Right lung (tissue), 10 donors: ENCODE measurements at places on chromosomes 11 and 22.

DNA sequence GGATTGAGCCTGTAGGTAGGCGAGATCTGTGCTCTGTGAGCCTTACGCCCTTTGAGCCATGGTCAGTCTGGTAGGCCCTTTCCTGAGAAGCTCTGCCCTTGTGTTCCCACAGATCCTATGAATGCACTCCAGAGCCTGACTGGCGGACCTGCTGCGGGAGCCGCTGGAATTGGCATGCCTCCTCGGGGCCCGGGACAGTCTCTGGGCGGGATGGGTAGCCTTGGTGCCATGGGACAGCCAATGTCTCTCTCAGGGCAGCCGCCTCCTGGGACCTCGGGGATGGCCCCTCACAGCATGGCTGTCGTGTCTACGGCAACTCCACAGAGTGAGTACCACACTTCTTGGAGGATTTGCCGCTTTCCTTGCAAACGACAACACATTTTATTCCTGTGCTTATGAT is 47.4 kb downstream of the MED15 start:
- no peak for DNase-seq

DNA sequence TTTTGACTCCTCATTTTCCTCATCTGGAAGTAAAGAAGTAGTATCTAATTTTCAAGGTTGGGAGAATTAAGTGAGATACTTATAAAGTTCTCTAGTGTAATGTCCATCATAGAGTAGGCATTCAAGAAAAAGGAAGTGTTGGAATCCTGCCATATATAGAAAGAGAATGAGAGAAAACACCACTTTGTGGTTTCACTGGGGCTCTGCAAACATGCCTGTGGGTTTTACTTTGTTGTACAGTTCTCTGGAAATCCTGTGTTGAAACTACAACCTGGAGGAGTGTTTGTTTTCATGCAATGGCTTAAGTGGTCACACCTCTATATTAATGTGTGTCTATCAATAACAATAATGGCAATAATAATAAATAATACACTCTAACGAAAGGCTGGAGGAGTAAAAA is 741.7 kb downstream of the NELL1 start:
- DNase-seq, result no peak

- DNase-seq, result peak; percentile 29
Measured at GRCh38 chr11:90204832-90205646, 17.8 kb downstream of the CHORDC1 start.

GRCh38 chr11:109892321-109892794 is 200.8 kb upstream of the ZC3H12C start:
- no peak for DNase-seq

GRCh38 chr11:46560300-46560991 is 33.4 kb downstream of the AMBRA1 start:
- DNase-seq, result peak; percentile 39

GRCh38 chr22:48332438-48333322 is 1495.0 kb downstream of the BRD1 start:
- DNase-seq, result no peak

GRCh38 chr11:73170140-73170539 is 28.0 kb upstream of the FCHSD2 start:
- no peak for DNase-seq

DNA sequence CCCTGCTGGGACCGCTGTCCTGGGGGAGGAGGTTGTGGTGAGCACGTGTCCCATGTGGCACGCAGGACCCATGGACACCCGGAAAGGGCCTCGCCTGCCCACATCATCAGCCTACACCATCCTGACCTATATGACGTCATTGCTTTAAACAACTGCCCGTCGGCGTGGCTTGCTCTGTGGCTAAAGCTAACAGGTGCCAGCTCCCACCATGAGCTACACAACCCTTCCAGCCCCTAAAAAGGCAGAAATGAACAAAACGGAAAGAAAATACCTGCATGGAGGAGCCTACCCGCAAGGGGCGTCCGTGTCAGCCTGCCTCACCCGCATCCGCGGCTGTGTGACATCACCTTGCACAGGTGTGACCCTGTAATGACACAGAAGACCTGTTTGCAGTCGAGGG is 481.8 kb downstream of the BRD1 start:
- DNase-seq, result no peak

GRCh38 chr11:129704831-129705230 is 110.8 kb upstream of the TMEM45B start:
- DNase-seq, result no peak

- DNase-seq, result no peak
Measured at GRCh38 chr22:48055827-48056226, 1293.4 kb downstream of the TBC1D22A start.

DNA sequence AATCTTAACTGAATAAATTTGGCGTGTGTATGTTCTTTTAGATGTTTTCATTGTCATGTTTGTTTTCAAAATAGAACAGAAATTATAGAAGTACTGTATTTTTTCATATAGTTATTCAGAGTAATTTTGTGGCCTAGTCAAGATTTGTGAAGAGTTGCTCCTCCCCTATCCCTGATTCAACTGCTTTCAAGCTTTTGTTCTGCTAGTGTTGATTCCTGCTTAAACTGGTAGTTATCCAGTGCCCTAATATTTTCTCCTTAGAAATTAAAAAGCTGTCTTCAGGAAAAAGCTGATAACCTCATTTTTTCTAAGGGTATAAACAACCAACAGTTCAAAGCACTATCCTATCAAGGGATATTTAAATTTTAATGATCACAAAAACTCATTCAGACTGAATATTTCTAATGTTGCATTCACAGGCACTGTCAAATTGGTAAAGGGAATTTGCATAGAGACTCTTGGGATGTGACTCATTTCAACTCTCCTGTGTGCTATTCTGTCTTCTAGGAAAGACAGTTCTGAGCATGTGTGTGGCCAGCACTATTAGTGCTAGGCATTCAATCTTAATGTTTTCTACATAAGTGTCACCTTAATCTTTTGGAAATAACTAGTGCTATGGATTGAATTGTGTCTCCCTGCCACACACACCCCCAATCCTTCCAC is 1776.0 kb downstream of the LRRC4C start:
- no peak for DNase-seq

DNA sequence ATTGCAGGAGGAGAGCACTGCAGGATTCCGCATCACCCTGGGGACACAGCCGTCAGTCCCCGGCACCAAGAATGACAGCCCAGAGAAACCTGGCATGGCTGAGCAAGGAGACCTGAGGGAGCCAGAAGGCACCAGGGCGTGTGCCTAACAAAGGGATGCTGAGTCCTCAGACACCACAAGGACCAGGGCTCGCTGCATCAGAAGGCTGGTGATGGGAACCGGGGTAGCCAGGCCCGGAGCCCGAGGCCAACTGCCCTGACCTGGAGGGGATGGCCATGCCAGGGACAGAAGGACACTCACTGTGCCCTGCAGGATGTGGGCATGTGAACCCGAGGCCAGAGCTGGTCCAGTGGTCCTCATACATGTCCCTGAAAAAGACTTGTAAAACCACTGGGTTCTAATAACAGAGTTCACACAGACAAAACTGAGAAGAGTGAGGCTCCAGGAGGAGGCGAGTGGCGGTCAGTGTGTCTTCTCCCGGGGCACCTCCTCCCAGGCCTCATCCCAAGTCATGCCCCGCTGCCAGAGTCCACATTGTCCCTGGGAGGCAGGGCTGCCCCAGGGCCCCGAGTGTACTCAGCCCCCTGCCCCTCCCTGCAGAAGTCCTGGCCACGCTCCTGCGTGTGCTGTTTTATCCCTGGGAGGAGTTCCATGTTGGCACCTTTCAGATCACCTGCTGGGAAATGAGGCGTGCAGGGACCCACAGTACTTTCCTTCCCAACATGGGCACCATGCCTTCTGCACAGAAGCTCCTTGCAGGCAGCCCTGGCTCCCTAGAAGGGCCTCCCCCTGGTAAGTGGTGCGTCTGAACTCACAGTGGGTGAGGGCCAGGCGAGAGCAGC is 42.5 kb downstream of the TBX1 start:
- DNase-seq, result no peak

- DNase-seq, result no peak
Measured at GRCh38 chr11:68467201-68467834, 6.8 kb downstream of the PPP6R3 start.

DNA sequence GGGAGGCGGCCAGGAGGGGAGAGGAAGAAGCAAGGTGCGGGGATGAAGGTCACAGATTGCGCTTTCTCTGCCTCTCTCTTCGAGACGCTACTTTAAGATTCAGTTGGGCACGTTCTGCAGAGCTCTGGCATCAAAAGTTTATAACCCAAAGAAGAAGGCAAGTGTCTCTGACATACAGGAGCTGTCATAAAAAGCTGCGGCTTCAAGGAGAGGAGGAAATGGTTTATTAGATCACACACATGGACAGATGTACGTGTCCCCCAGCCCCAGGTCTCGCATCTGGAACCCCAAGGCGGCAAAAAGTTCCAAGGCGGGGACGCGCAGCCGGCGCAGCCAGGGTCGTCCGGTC is 589.0 kb downstream of the OPCML start:
- DNase-seq, result no peak

GRCh38 chr11:30753504-30753903 is 167.4 kb upstream of the MPPED2 start:
- DNase-seq, result no peak

DNA sequence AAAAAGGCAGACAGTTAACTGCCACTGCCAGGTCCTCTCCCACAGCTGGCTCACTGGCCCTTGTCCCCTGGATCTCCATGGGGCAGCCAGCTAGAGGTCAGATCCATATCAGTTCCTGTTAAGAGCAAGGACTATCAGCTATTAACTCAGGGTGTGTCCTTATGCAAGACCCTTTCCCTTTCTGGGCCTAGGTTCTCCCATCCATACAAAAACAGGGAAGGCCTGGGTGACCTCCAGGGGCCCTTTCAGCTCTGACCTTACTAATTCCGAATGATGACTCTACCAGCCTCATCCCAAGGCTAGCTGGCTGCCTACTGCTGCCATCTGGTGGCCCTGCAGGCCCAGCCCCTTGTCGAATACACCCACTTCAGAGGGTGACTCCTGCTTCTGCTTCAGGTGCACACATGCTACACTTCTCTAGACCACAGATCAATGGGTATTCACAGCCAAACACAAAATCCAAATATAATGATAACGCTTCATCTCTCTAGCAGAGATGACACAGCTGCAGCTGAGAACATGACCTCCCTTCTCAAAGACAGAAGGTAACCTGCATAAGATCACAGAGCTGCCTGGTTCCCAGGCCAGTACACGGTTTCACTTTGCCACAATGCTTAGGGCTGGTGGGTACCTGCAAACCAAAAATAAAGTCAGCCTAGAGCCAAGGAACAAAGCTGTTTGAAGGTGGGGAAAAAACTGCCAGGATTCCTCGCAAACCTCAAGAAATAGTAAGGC is 34.1 kb downstream of the SERGEF start:
- no peak for DNase-seq

- DNase-seq, result no peak
Measured at GRCh38 chr11:3934658-3935057, 79.2 kb downstream of the STIM1 start.

- no peak for DNase-seq
Measured at GRCh38 chr11:57407010-57407920, 16.8 kb upstream of the PRG2 start.

GRCh38 chr11:117544130-117544800 is 216.6 kb downstream of the CEP164 start:
- no peak for DNase-seq

GRCh38 chr11:108486828-108487227 is 11.4 kb downstream of the POGLUT3 start:
- DNase-seq, result no peak

DNA sequence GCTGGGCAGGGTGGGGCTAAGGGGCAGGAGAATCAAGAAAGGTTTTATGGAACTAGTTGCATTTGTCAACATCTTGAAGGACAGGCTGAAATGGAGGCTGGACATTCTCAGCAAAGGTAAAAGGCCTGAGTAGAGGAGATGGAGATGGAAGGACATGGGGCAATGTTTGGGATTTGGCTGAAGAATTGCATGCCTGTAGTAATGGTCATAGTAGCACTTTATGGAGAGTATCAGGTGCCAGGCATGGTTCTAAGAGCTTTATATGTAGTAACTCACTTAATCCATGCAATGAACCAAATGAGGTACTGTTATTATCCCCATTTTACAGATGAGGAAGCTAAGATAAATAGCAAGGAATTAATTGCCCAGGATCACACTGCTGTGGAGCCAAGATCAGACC is 23.9 kb downstream of the BMAL1 start:
- no peak for DNase-seq

DNA sequence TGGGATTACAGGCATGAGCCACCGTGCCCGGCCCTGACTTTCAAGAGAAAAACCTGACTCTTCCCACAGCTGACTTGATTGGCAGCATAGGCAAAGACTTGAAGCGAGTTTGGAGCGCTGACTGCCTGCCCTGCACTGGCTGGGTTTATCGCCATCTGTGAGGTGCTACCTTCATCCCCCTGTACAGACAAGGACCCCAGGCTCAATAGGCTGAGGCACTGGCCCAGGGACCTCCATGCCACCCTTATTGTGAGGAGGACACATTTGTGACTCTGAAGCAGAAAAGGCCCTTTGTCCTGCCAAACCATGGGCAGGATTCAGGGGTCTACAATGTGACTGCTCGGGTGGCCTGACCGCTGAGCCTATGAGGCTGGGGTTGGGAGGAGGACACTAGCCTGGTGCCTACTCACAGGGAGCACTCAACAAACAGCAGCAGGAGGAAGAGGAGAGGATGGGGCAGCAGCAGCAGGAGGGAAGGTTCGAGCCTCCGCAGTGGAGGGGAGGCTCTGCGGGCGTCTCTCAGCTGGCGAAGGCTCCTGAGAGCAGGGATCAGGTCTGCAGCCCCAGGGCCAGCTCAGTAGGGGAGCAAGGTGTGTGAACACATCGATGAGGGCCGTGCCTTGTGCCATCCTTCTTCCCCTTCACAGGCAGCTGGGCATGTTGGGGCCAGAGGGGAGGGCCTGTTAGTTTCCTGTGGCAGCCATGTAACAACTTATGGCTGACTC is 72.9 kb upstream of the WNT7B start:
- DNase-seq, result no peak

DNA sequence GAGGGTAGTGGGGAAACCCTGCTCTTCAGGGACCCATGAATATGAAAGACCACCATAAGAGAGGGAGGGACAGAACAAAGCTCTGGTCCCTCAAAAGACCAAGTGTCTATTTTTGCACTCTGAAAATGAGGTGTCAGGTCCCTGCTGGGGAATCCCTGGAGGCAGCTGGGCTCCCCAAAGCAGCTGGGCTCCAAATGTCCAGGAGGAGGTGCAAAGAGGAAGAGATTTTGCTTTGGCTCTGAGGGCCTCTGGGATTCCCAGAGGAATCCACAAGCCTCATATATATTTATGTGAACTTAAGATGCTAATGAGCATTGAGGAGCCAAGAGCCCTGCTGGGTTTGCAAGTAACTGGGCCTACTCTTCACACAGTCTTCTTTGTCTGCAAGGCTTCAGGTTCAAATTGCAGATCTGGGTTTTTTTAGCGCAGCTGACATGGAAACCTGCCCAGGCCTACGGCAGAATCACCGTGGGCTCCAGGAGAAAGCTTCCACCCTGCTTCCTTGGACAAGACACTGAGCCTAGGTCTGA is 26.0 kb downstream of the CLMP start:
- no peak for DNase-seq

DNA sequence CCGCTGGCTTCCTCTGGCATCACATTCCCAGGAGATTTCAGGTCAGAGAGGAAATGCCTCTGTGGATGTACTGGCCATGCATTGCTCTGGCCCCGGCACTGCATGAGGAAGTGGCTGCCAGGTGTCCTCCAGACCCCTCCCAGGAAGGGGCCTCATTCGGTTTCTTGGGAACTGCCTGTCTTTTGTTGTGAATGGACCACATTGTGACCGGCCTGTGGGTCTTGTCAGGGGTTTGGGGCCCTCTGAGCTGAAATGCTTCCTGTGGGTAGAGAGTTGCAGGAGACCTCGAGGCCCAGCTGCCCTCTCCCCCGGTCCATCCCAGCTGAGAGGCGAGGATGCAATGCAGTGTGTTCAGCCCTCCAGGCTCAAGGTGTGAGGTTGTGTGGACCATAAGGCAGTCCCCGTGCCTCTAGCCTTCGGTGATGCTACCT is 18.8 kb upstream of the ST3GAL4 start:
- DNase-seq, result no peak
